EH (cell line): ENCODE measurements at places on chromosomes 3 and 15.
A peak's percentile ranks its signal among the peaks of the same experiment; 100 is the strongest.

GRCh38 chr15:68372291-68372811, 59.6 kb downstream of the ITGA11 start:
- DNase-seq = no peak

DNA sequence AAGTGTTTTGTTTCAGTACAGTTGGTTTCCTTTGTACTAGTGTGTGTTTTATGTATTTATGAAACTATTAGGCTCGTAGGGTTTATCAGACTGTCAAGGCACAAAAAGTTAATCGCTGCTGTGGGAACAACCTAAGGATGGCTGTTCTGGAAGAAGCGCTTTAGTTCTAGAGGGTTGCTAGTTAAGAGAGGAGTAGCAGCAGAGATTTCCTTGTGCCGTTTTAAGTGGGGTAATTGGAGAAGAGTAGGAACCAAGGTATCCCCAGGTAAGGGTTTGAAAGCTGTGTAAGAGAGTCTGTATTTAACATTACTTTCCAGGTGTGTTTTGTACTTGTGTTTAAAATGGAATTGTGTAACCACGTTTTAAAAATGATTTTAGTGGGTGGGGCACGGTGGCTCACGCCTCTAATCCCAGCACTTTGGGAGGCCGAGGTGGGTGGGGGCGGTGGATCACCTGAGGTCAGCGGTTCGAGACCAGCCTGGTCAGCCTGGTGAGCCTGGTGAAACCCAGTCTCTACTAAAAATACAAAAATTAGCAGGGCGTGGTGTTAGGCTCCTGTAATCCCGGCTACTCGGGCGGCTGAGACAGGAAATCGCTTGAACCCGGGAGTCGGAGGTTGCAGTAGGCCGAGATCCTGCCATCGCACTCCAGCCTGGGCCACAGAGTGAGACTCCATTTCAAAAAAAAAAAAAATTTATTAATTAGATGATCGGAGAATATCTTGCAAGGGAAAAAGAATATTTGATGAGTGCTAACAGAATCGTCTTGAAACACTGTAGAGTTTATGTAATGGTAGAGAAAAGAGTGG, 2.6 kb downstream of the MORF4L1 start:
- DNase-seq = peak; percentile 21

- DNase-seq = no peak
These were observed 23.4 kb upstream of the TNK2 start for GRCh38 chr3:195931582-195932273.

DNA sequence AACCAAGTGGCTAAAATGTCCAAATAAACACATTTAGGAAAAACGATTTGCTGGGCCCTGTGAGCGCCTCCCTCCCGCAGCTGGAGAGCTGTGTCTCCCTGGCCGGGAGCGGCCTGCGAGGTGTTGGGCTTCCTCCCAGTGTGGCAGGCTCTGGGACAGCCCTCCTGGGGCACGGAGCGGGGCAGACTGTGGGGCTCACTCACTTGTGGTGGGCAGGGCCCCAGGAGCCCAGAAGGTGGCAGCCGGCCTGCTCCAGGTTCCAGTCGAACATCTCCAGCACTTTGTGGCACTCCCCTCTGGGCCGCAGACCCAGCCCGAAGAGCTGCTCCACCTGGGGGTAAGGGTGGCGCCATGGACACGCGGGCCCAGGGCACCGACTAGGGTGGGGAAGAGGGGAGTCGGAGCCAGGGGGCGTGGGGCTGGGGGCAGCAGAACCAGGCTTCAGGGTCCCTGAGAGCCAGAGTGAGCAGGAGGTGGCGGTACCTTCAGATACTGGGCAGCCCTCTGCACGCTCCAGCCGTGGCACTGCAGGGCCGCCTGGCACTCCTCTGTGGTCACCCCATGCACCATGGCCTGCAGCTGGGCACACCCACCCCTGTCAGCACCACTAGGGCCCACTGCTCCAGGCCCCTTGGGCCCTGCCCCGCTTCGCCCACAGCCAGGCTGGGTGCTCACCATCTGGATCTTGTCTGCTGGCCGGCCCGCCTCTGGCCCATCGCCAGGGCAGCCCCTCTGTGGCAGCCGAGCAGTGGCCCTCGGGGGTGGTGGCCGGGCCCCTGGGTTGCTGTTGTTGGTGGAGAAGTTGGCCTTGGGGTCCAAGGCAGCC, 41.5 kb downstream of the TNK2 start:
- no peak for DNase-seq

DNA sequence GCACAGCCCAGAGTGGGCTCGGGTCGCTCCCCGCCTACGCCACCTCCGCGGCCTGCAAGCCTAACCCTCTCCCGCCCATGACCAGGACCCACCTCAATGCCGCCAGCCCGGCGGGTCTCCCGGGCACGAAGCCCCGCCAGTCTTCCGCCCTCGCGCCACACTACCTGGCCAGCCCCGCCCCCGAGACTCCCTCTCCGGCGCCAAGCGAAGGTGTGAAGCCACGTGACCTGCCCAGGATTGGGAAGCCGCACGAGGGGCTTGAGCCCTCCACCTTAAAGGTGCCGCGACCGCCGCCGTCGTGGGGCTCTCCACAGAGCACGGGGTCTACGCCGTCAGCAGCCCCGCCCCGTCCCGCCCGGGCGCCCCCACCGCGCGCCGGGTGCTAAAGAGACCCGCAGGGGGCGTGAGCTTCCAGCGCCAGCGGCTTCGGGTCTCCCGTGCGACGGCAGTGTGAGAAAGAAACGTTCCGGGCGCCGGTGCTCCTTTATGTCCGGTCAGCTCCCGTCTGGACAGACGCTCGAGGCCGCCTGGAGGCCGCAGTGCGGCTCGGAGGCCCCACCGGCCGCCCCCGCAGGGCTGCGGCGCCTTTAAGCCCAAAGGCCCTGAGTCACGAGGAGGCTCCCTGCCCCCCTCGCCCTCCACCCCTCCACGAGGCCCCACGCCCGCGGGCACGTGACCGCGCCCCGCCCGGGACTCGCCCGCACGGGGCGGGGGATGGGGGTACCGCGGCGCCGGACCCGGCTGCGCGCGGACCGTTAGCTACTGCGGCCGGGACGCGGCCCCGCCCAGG, at the start of gene CPEB1:
CPEB1 (minus strand) TSS at position 319 of the 790 bp plus-strand sequence. CDS start 18,904 bp downstream, outside the sequence.
- peak; percentile 38 for DNase-seq

GRCh38 chr15:74402337-74402841, 31.4 kb downstream of the SEMA7A start:
- DNase-seq = no peak
